Central memory CD8-positive, alpha-beta T cell (primary cell): ENCODE measurements at places on chromosomes 6 and 20.
A peak's percentile ranks its signal among the peaks of the same experiment; 100 is the strongest.

GRCh38 chr6:84193114-84193708 lies 34.2 kb downstream of the CEP162 start:
- H3K36me3 ChIP-seq: peaks cover 23% of the 10 kb centered on the region
- no peak overlapping the region for H3K4me3 ChIP-seq
- H3K27me3 ChIP-seq: no peaks in the 10 kb centered on the region

GRCh38 chr20:19828232-19828631 lies 70.2 kb downstream of the RIN2 start:
- no peak overlapping the region for H3K27ac ChIP-seq
- H3K27me3 ChIP-seq: peaks cover 24% of the 10 kb centered on the region
- H3K4me3 ChIP-seq: peak overlapping the region; percentile 5
- DNase-seq: no peak

- no peak for DNase-seq
- peaks cover 8% of the 10 kb centered on the region for H3K4me1 ChIP-seq
Measured at GRCh38 chr20:48632825-48633619, 194.8 kb downstream of the PREX1 start.

DNA sequence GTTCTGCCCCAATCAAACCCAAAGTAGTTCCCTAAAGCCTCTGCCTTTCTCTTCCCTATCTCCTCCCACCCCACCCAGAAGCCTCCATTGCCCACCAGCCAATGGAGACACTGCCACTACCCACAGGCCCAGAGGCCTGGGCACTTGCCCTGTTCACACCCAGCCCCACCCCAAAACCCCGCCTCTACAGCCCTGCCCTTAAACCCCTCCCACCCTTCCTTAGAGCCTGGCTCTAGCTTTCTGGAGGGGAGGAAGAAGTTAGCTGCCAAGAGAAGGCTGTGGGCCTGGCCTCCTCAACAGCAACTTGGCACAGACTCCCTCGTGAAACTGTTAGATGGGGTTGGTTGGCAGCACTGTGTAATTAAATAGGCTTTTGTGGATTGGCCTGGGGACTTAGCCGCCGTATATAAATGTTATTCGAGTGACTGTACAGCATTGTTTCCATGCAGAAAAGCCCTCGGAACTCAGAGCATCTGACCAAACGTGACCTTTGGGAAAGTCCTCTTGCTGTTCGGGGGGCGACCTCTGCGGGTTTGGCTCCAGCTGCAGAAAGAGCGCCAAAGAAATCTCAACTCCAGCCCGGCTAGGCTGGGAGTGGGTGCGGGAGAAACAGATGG lies 31.4 kb downstream of the COL11A2 start:
- peaks cover 12% of the 10 kb centered on the region for H3K4me1 ChIP-seq
- no peak for DNase-seq
- peaks cover 28% of the 10 kb centered on the region for H3K27me3 ChIP-seq
- peaks cover 5% of the 10 kb centered on the region for H3K36me3 ChIP-seq

- H3K4me3 ChIP-seq: no peak overlapping the region
- H3K27ac ChIP-seq: no peak overlapping the region
- DNase-seq: no peak
Measured at GRCh38 chr6:167341665-167342655, 17.1 kb downstream of the TTLL2 start.

GRCh38 chr20:46852313-46852712 lies 42.3 kb upstream of the EYA2 start:
- no peaks in the 10 kb centered on the region for H3K4me1 ChIP-seq
- H3K36me3 ChIP-seq: no peaks in the 10 kb centered on the region
- peaks cover 39% of the 10 kb centered on the region for H3K27me3 ChIP-seq
- H3K4me3 ChIP-seq: no peak overlapping the region

DNA sequence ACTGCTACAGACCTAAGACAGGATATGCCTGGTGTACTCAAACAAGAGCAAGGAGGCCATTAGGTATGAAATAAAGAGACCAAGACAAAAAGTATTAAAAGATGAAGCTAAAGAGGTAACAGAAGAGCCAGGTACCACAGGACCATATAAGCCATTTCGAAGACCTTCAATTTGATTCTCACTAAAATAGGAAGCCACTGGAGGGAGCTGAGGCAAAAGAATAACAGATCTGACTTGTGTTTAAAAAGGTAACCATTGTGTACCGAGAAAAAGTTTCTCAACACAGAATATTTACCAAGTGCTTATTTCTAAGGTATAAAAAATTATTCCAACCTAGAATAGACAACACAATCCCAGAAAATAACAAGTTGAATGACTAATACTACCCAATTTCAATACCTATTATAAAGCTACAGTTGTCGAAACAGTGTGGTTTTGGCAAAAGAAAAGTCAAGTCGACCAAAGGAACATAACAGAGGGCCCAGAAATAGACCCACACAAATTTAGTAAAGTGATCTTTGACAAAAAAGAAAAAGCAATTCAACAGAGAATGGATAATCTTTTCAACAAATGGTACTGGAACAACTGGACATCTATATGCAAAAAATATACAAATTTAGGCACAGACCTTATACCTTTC lies 125.3 kb upstream of the DST start:
- no peaks in the 10 kb centered on the region for H3K27me3 ChIP-seq
- H3K4me3 ChIP-seq: no peak overlapping the region
- H3K36me3 ChIP-seq: no peaks in the 10 kb centered on the region
- no peaks in the 10 kb centered on the region for H3K4me1 ChIP-seq
- DNase-seq: no peak
- no peak overlapping the region for H3K27ac ChIP-seq

- no peak overlapping the region for H3K4me3 ChIP-seq
- peaks cover 19% of the 10 kb centered on the region for H3K27me3 ChIP-seq
- H3K27ac ChIP-seq: no peak overlapping the region
- H3K36me3 ChIP-seq: no peaks in the 10 kb centered on the region
Measured at GRCh38 chr6:105014448-105014847, 57.5 kb downstream of the LIN28B start.

DNA sequence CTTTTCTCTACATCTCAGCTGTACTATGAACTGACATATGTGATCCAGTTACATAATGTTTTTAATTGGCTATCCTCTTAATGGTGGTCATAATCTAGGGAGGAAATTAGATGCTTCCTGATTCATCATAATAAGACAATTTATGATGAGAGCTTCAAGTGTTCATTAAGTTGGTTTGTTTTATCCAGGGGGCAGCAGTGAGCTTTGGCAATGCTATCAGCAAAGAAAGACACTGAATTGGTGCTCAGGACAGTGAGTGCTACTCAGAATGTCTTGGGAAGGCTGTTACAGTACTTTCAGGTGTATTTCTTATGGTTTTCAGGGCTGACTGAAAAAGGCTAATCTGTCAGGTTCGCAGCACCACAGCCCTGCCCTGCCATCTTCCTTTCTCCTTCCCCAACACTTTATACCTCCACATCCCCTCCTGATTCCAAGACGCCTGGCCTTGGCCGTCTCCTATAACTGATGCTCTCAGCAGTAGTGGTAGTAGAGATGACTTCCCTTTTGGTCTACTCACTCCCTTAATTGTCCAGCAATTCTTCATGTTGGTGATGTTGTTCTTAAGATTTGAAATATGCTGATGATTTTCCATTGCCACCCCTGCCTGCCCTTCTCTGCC lies 67.0 kb upstream of the TNFAIP3 start:
- H3K4me3 ChIP-seq: no peak overlapping the region
- H3K4me1 ChIP-seq: peaks cover 35% of the 10 kb centered on the region
- peaks cover 1% of the 10 kb centered on the region for H3K36me3 ChIP-seq
- peak overlapping the region; percentile 82 for H3K27ac ChIP-seq

- no peak overlapping the region for H3K27ac ChIP-seq
- H3K36me3 ChIP-seq: no peaks in the 10 kb centered on the region
- no peak overlapping the region for H3K4me3 ChIP-seq
- no peaks in the 10 kb centered on the region for H3K27me3 ChIP-seq
Measured at GRCh38 chr6:105819745-105820144, 266.4 kb upstream of the PRDM1 start.

DNA sequence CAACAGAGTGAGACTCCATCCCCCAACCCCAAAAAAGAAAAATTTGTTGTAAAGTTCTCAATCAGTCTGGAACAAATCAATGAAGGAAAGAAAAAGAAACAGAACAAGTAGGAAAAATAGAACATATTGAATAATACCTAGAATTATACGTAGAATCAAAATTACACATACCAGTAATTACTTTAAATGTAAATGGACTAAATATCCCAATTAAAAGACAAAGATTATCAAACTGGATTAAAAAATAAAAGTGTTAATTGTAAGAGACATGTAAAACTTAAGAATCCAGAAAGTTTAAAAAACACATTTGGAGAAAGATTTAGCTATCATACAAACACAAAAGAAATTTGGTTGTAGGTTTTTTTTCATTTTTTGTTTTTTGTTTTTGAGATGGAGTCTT lies 12.3 kb upstream of the CDYL start:
- no peak for DNase-seq
- no peak overlapping the region for H3K27ac ChIP-seq
- H3K4me1 ChIP-seq: no peaks in the 10 kb centered on the region

DNA sequence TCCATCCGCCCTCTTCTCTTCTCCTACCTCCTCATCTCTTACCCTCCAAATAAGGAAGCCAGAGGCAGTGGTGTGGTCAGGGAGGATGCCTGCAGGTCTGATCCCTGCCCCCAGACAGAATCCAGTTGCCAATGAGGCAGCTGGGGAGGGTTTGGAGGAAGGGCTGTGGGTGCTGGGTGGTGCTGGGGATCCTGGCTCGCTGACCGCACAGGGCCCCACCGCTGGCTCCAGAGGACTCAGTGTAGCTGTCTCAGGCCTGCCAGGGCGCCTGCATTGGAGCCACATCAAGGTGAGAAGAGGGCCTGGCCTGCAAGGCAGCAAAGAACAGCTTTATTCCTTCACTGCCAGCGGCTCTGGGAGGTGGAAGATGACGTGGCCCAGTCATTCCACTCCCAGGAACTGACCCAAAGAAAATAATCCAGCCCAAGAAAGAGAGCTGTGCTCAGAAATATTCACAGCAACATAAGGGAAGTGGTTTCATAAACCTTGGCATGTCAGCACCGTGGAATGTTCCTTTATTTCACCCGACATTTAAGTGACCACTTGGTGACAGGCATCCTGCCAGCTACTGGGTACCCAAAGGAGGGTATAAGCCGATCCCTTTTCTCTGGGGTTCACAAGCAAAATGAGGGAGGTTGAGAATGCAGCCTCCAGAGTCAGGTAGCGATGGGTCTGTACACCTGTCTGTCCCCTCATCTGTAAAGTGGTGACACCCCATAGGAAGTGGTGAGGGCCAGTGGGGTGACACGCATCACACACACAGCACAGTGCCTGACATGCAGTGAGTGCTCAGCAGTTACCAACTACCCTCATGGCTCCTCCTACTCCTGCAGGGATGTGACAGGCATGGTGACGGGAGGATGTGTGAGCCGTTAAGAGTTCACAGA lies 125.1 kb downstream of the SNX5 start:
- no peaks in the 10 kb centered on the region for H3K36me3 ChIP-seq
- H3K4me1 ChIP-seq: peaks cover 26% of the 10 kb centered on the region
- no peaks in the 10 kb centered on the region for H3K27me3 ChIP-seq
- no peak overlapping the region for H3K27ac ChIP-seq

DNA sequence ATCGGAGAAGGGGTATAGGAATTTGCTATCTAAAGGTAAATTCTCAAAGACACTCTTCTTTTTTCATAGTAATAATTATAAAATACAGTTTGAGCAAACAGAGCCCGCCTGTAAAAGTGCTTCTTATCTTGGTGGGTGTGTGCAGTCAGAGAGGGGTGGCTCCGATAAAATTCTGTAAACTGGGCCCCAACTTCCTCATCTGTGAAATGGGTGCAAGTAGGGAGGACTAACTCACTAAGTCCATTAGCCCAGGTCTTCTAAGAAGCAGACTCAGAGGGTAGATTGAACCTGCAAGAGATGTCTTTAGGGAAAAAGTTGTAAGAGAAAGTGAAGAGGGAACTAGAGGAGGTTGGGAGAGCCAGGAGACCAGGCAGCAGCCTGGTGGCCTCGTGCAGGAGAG lies 245.8 kb upstream of the RREB1 start:
- no peaks in the 10 kb centered on the region for H3K36me3 ChIP-seq
- H3K4me1 ChIP-seq: no peaks in the 10 kb centered on the region
- H3K27ac ChIP-seq: no peak overlapping the region

GRCh38 chr20:17734374-17734773 lies 34.6 kb downstream of the BANF2 start:
- no peak overlapping the region for H3K4me3 ChIP-seq
- DNase-seq: no peak
- H3K36me3 ChIP-seq: no peaks in the 10 kb centered on the region
- peaks cover 38% of the 10 kb centered on the region for H3K27me3 ChIP-seq

GRCh38 chr20:49172413-49172812 lies 15.7 kb downstream of the STAU1 start:
- no peak overlapping the region for H3K27ac ChIP-seq
- H3K36me3 ChIP-seq: peaks cover 31% of the 10 kb centered on the region

GRCh38 chr6:162942866-162943265 lies 215.1 kb downstream of the PACRG start:
- H3K27me3 ChIP-seq: no peaks in the 10 kb centered on the region
- no peak overlapping the region for H3K4me3 ChIP-seq
- no peaks in the 10 kb centered on the region for H3K36me3 ChIP-seq
- no peaks in the 10 kb centered on the region for H3K4me1 ChIP-seq
- H3K27ac ChIP-seq: no peak overlapping the region

DNA sequence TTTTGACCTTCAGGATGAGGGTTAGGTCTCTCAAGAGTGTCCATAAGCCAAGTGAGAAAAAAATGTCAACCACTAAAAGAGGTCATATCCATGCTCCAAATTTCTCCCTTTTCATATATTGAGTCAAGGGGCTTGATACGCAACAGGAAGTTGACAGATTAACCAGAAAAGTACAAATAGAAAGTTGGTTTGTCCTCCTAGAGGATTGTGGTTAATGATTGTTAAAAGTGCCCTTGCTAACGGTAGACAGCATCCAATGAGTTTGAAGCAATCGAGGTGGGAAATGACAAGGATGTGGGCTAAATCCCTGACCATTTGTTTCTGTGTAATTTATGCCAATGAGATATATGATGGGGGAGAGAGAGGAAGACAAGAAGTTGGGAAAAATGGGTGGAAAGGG lies 18.1 kb upstream of the HBS1L start:
- H3K4me1 ChIP-seq: no peaks in the 10 kb centered on the region
- H3K27ac ChIP-seq: no peak overlapping the region
- H3K27me3 ChIP-seq: peaks cover 9% of the 10 kb centered on the region

DNA sequence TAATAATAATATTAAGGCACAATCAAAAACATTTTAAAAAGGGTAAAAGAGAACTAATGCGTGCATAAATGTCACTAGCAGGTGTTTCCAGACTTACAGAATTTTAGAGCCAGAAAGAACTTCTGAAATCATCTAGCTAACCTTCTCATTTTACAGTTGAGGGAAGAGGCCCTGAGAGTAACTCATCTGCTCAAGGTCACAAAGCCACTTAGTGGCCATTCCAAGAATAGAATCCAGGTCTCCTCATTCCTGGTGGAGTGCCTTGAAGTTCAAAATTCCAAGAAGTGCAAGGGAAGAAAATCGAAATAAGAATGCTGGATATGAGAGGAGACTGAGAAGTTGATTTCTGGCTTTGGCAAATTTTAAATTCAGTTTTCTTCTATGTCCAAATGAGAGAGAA lies 3.2 kb upstream of the KIAA0408 start:
- no peaks in the 10 kb centered on the region for H3K4me1 ChIP-seq
- peaks cover 6% of the 10 kb centered on the region for H3K27me3 ChIP-seq
- H3K27ac ChIP-seq: no peak overlapping the region
- no peak overlapping the region for H3K4me3 ChIP-seq
- H3K36me3 ChIP-seq: no peaks in the 10 kb centered on the region

GRCh38 chr6:162438980-162439379 lies 288.6 kb downstream of the PRKN start:
- no peaks in the 10 kb centered on the region for H3K36me3 ChIP-seq
- H3K4me3 ChIP-seq: no peak overlapping the region
- no peak for DNase-seq
- H3K4me1 ChIP-seq: no peaks in the 10 kb centered on the region
